ENCODE measurements at places on chromosomes 5 and 9.

DNA sequence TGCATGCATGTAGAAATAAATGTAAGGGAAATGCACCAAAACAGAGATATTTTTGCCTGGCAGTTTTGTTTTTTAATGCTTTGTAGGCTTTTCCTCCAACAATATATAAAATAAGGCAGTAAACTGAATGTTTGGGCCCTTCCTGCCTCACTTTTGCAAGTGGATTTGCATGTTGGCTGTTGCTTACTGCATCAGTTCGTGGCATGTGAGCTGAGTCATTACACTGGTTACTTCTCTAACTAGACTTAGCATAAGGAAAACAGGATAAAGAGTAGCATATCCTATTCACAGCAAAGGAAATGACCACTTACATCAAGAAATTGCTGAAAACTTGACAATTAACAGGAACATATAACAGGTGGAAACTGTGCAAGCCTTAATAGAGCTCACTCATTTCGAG lies 113.4 kb downstream of the TLE1 start:
- no peak for DNase-seq

DNA sequence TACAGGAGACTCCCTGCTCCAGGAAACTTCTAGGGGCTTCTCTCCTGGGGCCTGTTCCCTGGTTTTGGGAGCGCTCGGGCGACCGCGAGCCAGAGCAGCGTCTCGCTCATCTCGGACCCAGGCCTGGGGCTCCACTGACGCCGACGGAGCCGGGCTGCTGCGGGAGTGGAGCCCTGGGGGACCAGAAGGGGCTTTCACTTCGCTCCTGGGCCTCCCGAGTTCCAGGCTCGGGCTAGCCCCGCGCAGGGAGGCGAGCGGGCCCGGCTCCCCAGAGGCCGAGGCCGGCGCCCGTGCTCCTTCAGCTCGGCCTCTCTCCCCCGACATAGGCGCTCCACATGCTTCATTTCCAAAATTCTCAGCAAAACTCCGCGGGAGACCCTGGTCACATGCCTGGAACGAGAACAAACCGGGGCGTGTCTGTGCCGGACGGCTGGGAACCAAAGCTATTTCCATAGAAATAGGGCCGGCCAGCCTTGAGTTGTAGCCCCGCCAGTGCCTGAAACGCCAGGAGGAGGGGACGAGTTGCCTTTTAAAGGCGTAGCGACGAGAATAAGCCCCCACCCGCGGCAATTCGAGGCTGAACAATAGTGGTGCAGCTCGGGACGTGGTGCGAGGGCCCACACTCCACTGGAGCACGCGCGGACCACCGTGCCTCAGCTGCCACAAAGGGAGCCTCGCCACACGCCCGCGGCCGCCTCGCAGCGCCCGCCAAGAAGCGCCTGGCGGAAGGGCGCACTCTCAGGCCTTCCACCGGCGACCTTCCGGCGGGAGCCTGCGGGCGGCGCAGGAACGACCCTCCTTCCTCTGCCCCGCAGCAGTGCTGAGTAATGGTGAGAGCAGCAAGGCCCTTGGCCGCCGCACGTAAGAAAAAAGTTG lies 1.1 kb upstream of the G3BP1 start:
- DNase-seq = peak; percentile 89

DNA sequence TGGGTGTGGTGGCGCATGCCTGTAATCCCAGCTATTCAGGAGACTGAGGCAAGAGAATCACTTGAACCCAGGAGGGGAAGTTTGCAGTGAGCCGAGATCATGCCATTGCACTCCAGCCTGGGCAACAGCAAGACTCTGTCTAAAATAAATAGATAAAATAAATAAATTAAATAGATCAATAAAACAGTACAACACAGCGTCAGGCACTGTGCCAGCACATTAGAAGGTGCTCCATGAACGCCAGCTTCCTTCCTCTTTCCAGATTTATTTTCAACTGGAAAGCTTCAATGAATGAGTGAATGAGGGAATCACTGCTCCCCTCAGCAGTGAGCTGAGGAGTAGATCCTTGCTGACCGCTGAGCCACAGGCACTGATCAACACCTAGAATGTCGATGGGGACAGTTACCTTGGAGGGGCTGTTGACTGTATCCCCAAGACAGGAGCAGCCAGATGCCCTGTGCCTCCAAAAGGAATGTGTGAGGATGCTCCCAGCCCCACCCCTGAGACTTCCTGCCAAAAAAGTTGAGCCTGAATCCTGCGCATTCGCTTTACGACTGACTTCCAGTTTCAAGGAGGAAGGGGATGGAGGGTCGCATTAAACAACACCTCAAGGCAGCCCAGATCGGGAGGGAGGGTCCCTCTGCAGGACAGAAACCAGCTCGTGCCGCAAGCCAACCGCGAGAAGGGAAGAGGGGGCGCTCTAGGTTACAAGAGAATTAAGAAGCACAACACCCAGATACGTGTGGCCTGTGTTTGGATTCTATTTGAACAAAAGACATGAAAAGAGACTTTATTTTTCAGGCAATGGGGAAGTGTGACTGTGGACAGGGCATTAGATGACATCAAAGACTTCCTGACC lies 54.0 kb upstream of the CNOT6 start:
- DNase-seq = peak; percentile 11

- DNase-seq = peak; percentile 32
Observed at GRCh38 chr9:132768932-132769905, 99.0 kb downstream of the GTF3C4 start.

DNA sequence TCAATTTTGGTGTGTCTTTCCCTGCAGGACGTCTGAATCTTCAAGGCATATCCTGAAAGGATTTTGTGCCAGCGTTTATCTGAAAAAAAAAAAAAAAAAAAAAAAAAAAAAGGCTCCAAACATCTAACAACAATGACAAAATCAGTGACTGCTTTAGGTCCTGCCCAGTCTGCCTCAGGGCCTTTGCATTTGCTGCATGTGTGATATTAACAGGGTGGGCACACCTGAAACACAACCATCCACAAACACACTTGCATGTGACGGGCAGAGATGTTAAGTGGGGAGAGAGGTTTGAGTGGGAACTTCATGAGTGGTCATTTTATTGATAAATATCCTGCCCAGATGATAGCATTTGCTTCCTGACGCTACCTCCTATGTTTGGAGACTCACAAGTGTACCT lies 82.4 kb upstream of the SAP30L start:
- no peak for DNase-seq

DNA sequence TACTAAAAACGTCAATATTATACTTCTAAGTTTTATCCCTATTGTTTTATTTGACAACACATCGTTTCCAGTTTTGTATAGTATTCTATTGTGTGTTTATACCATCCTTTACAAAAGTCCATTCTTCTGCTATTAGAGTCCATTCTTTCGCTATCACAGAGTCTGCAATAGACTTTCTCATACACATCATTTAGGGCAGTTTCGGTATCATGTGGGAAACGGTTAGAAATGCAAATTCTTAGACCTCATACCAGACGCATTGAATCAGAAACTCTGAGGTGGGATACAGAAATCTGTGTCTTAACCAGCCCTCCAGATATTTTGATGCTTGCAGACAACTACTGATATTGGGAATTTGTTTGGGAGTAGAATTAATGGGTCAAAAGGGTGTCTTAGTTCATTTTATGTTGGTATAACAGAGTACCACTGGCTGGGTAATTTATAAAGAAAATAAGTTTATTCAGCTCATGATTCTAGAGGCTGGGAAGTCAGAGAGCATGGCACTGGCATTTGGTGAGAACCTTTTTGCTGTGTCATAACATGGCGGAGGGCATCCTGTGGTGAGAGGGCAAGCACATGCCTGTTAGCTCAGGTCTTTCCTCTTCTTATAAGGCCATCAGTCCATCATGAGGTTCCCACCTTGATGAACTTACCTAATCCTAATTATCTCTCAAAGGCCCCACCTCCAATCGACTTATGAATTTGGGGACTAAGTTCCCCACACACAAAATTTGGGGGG lies 21.1 kb downstream of the CARTPT start:
- DNase-seq = no peak

DNA sequence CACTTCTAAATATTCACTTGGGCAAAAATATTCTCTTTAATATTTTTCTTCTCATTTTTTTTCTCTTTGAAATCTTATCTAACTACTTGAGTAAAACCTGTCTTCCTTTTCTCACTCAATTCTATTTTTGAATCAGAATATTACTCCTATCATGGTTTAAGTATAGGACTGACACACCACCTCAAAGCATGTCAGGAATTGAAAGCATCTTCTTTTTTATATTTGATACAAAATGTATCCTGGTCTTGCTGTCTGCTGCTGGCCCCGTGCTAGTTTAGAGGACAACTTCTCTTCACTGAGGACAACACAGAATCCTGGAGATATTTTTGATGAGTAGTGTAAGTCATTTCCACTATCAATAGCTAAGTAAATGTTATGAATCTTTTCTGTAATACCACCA lies 383.6 kb downstream of the GADD45G start:
- DNase-seq = no peak

GRCh38 chr5:2658447-2658846 lies 93.0 kb downstream of the IRX2 start:
- no peak for DNase-seq

DNA sequence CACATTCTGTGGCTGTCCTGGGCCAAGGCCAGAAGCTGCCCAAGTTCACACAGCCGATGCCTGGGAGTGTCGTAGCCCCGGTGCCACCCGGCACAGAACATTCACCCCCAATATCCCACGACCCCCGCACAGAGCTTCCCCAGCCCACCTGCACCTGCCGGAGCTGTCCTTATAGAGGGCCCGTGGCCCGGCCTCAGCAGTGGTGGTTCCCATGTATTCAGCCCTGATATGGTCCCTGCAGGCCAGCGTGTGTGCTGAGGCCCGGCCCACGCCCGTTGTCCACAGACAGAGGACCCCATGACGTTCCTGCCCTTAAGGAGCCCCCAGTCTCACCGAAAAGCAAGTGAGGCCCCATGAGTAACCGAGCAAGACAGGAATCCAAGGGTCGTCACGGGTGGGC lies 5.3 kb upstream of the GFI1B start:
- DNase-seq = no peak
